Hypothalamus (tissue), 51 donors: ENCODE measurements at places on chromosomes 7 and 10.
A peak's percentile ranks its signal among the peaks of the same experiment; 100 is the strongest.

DNA sequence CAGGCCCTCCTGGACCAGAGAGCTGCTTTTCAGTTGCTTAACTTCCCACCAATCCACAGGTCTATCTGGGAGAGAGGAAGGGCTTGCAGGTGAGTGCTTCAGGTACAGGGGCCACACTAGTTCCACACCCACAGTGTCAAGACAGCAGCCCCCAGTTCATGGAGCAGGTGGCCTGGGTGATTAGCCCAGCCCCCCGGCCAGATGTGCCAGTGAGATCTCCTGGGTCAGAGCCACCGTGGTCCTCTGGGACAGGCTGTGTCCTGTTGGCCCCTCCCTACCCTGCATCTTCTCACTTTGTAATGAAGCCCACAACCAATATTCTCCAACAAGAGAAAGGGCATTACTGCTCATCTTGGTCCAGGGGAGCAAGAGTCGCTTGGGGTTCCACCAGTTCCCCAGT, 30.6 kb downstream of the DRGX start:
- DNase-seq: no peak

GRCh38 chr10:62814756-62815380, 1.3 kb downstream of the EGR2 start:
- DNase-seq: no peak

GRCh38 chr10:36675458-36675880, 449.9 kb upstream of the ANKRD30A start:
- DNase-seq: no peak

DNA sequence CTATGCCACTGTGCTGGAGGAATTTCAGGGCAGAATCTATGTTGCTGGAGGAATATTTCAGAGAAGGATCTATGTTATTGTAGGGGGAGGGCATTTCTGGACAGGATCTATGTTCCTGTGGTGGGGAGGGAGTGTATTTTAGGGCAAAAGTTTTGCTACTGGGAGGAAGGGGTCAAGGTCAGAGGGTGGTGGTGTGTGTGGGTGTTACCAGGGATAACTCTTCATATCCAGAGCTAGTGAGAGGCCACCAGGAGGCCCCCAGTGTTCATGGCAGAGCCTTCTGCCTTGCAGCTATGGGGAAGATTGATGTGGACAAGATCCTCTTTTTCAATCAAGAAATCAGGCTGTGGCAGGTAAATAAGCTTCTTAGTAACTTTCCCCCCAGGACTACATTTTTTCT, 2.0 kb upstream of the STRA8 start:
- DNase-seq: no peak

GRCh38 chr7:107043491-107043890, 1.0 kb upstream of the PRKAR2B start:
- DNase-seq: no peak

- no peak for DNase-seq
Observed at GRCh38 chr7:90551036-90551435, 45.1 kb upstream of the CDK14 start.

GRCh38 chr10:77355844-77356243, 281.8 kb downstream of the KCNMA1 start:
- no peak for DNase-seq

- no peak for DNase-seq
Observed at GRCh38 chr7:42460148-42460547, 223.1 kb upstream of the GLI3 start.

- DNase-seq: no peak
Observed at GRCh38 chr10:10873289-10873688, 144.4 kb upstream of the CELF2 start.

- no peak for DNase-seq
Observed at GRCh38 chr10:116988311-116988710, 16.7 kb downstream of the SHTN1 start.

GRCh38 chr10:58756130-58756719, 243.6 kb downstream of the BICC1 start:
- no peak for DNase-seq

- DNase-seq: peak; percentile 64
Observed at GRCh38 chr10:102729029-102730026, 14.4 kb upstream of the WBP1L start.
